Caudate nucleus (tissue), 63 donors: ENCODE measurements at places on chromosomes 5 and 9.

GRCh38 chr9:93459432-93459847 lies 6.1 kb upstream of the FAM120AOS start:
- DNase-seq: no peak

GRCh38 chr9:104073770-104074133 lies 20.4 kb upstream of the SMC2 start:
- no peak for DNase-seq

- DNase-seq: no peak
These were observed 36.1 kb downstream of the IRX4 start for GRCh38 chr5:1846583-1846982.

- no peak for DNase-seq
These were observed 10.3 kb downstream of the PCYOX1L start for GRCh38 chr5:149367972-149368645.

GRCh38 chr5:147780924-147781573 lies 1.5 kb downstream of the JAKMIP2 start:
- no peak for DNase-seq

- no peak for DNase-seq
These were observed 2.1 kb downstream of the CCDC192 start for GRCh38 chr5:127705120-127705892.

DNA sequence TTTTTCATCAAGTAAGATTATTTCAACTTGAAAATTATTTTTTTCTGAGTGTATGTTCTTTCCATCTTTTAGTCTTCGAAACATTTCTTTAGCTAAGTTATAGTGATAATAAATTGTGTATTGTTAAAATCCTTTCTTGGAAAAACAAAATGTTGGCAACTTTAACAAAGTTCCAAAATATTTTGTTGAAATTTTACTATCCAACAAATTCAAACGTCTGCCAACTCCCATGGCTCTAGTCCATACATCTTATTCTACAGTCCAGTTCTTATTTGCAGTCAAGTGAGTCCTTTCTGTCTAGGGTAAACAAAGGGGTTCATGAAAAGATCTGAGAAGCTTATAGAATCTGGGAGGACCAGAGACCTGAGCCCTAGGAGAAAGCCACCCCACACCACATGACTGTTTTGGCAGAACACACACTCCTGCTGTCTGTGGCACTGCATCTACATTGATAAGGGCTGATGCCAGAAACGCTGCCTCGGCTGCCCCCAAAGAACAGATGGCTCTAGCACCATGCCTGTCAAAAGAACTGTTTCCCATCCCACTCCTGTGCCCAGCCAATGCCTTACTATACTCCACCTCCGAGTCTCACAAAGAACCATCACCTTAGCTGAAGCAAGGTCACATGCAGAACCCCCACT lies 47.5 kb downstream of the FEM1C start:
- DNase-seq: no peak

DNA sequence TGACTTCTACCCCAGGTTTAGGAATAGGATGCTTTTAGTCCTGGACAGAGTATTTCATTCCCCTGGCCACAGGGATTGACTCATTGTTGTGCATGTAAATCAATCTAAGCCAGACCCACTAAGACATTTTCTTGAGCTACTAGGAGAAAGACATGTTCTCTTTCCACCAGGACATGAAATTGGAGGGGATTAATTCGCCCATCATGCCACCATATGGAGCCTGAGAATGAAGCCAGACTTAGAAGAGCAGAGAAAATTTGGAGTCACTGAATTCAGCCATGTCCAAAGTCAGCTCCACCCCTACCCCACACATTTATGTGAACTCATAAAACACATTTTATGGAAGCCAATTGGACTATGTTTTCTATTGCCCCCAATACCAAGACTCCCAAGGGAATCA lies 322.5 kb downstream of the NFIB start:
- no peak for DNase-seq

GRCh38 chr5:133785182-133785581 lies 172.8 kb upstream of the FSTL4 start:
- no peak for DNase-seq

DNA sequence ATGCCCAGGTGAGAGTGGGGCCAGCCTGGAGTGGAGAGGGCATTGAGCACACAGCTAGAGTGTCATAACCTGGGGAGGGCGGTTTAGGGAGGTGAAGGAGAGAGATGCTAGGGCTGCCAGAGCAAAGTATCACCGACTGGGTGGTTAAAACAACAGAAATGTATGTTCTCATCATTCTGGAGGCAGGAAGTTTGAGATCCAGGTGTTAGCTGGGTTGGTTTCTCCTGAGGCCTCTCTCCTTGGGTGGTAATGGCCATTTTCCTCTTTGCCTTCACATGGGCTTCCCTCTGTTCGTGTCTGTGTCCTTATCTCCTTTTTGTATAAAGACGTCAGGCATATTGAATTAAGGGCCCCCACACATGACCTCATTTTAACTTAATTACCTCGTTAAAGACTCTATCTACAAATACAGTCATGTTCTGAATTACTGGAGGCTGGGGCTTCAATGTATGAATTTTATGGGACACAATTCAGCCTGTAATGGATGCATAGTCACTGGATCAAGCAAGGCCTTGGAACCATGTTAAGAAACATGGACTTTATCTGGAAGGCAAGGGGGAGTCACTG lies 118.6 kb upstream of the IL12B start:
- DNase-seq: no peak
